ENCODE measurements at places on chromosomes 11 and 22.

DNA sequence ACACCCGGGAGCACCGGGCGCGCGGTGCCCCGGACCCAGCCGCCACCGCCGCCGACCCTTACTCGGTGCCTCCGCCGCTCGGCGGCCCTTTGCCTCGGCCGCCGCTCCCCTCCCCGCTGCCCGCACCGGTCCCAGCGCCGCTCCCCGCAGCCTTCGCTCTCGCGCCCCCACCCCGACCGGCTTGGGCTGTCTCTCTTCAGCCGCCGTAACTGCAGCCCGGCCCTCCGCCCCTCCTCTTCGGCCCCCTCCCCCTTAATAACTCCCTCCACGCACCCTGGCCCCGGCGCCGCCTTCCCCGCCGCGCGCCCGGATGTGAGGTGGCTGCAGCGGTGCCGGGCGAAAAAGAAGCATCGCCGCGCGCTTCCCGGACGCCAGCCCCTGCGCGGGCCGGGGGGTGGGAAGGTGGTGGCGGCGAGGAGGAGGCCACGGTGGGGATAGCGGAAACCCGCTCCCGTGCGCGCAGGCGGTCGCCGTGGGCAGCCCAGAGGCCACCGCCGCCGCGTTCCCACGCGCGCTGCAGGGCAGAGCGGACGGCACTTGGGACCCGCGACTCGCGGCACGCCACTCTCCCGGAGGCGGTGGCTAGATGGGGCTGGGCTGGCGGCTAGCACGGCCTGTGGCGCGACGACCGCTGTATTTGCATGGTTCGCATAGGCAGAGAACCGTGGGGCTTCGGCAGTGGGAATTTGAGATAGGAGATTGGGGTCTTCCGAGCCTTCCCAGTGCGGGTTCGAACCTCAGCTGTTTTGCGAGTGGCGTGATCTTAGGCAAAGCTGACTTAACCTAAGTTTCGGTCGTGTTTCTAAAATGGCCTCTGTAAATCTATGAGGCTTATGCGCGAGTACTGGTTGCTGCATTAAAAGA, at the start of gene EIF4ENIF1:
TSS of gene EIF4ENIF1 (minus strand) at position 211 of the 864 bp plus-strand sequence. CDS start 1,124 bp downstream, outside the sequence.
- DNase-seq = peak; percentile 30

DNA sequence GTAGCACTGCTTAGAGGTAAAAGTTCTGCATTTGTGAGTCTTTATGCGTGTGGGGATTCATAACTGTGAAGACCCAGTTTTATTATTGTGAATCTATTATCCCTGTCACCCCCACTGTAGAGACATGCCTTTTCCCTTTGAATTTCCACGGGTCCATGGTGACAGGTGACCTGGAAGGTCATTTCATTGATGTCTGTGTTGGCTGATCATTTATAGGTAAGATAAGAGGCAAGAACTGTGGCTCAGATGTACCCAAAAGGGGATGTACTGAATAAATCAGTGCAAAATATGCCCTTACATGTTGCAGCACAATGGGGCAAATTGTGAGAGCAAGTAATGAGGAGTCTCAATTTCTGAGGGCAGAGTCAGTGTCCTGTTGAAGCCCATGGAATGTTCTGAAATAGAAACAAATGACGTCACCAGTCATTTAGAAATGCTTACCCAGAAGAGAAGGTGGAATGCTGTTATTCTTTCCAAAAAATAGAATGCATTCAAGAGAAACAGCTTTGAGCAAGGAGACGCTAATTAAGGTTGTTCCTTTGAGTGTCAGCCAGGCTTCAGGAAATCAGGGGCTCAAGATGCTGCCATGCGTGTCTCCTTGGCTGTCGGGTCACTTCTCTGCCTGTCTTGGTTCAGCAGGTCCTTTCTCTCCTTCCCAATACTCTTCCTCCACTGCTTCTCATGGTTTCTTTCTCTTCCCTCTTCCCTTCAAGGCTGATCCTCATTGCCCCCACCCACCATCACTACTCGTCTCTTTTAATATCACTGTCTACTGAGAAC, 118.7 kb upstream of the E2F8 start:
- peak; percentile 66 for DNase-seq

GRCh38 chr11:32462011-32462690, 26.8 kb upstream of the WT1 start:
- no peak for DNase-seq

GRCh38 chr11:119643212-119643875, 85.7 kb downstream of the NECTIN1 start:
- DNase-seq = no peak

DNA sequence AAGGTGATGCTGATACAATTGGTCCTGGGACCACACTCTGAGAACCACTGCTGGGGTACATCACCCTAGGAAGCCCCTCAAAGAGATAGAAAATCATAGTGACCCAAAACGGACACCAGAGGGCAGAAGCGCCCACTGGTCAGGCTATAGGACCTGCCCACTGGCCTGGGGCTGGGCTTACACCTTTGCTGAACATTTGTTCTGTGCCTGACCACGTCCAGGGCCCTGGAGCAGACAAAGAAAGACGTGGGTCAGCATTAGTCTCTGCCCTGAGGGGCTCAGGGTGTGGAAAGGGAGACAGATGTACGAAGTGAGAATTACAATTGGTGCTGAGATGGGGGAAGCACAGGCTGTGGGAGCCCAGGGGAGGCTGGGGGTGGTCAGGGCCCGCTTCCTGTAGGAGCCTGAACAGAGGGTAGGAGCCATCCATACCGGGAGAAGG, 14.4 kb upstream of the SERPINH1 start:
- no peak for DNase-seq

Measured in GM04503 (cell line).